Activated T-cell treated with anti-CD3 and anti-CD28 coated beads, Interleukin-2, amount 50 U/mL, for 48 hours (primary cell): ENCODE measurements at places on chromosomes 5 and 9.

DNA sequence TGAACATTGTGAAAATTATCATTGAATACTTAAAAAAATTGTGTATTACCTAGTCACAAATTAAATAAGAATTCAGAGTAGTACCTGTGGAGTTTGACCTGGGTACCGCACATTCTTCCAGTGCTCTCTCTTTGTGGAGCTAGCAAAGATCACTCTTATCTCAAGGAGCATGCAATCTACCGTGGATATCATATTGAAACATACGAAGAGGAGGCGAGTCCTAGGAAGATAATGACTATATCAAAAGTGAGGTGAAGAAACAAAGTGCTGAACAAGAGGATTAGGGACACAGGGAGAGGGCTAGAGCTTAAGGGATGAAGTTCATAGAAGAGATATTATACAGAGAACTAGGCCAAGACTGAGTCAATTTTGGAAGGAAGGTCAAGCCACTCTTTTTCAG, 55.9 kb upstream of the NR3C1 start:
- no peak for DNase-seq

DNA sequence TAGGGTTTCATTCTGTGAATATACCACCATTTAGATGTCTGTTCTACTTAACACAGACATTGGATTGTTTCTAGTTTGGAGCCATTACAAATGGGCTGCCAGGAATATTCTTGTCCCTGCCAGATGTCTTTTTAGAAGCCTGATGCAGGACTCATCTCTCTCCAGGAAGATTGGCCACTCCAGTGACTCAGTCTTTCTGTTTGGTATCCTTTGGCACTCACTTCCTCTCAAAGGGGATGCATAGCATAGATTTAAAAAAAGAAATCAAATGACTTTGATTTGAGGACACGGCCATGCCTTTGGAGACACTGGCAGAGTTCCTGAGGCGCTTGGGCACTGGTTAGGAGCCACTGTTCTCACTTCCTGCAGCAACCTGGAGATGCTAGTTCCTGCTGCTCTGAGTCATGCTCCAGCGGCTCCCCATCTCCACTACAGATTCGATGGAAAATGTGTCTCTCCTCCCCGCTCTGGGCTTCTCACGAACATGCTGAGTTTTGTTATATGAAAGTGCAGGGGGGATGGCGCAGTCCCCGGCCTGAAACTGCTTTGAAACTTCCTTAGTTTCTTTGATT, 3.5 kb upstream of the ZNF366 start:
- DNase-seq = no peak

DNA sequence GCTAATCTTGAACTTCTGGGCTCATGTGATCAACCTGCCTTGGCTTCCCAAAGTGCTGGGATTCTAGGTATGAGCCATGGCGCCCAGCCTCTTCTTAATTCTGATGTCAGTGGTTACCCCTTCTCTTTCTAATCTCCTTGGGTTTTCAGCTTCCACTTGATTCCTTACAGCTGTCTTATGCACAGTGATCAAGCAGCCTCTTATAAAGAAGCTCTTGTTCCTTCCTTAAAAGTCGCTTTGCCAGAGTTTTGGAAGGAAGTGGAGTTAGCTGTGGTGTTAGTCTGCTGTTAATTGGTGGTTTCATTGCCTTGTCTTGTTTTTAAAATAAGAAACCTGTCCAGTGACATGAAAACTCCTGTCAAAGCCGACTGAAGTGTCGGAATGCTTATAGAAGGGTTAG, 128.1 kb upstream of the CACNA1B start:
- DNase-seq = no peak

- DNase-seq = no peak
These were observed 159.2 kb upstream of the WWC1 start for GRCh38 chr5:168132241-168132641.

GRCh38 chr9:117413346-117414219, 1.3 kb downstream of the ASTN2 start:
- DNase-seq = no peak

DNA sequence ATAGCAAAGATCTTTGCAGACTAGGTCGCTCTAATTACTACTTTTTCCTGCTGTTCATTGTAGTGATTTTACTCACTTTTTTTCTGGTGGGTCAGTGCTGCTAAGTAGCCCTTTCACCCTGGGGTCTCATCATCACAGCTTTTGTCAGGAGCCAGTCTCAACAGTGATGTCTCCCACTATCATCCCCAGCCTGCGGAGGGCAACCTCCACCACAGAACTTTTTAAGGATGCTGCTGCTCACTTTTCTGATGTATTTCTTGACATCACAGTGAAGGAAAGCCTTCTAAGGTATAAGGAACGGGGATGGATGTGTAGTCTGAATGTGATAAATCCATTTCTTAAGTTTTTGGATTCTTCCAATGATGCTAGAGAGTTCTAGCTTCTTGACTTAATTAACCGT, 242.5 kb upstream of the RIOK2 start:
- no peak for DNase-seq

GRCh38 chr9:99425124-99425523, 203.0 kb downstream of the SEC61B start:
- DNase-seq = no peak

- no peak for DNase-seq
These were observed 30.2 kb downstream of the SREK1 start for GRCh38 chr5:66174338-66174737.

GRCh38 chr5:643351-643801, 31.2 kb downstream of the CEP72 start:
- no peak for DNase-seq

GRCh38 chr9:90600029-90600428, 42.6 kb downstream of the DIRAS2 start:
- no peak for DNase-seq

DNA sequence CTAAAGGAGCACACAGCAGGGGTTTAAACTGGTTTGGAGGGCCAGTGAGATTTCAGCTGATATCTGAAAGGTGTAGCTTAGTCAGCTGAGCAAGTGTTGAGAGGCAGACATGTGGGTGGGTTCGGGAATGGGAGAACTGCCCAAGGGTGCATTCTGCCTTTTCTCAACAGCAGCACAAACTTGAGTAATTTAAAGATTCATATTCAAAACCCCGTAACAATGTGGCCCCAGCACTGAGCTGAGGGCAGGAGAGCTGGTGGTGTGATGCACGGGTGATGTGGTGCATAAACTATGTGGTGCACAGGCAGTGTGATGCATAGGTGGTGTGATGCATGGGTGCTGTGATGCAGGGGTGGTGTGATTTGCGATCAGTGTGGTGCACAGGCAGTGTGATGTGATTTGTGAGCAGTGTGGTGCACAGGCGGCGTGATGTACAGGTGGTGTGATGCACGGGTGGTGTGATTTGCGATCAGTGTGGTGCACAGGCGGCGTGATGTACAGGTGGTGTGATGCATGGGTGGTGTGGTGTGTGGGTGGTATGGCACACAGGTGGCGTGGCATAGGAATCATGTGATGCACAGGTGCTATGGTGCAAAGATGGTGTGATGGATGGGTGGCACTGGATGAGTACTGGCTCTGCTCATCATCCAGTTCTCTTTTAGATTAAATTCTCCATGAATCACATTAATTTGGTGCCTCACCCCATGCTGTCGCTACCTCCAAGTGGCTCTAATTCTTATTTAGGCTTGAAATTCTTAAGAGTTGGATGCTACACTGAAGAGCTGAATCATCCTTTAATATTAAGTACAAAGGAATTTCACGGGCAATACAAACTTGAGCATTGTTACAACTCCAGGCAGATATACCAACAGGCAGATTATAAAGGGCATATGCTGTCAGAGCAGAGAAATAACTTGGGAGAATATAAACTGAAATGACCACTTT, 53.6 kb downstream of the DAP start:
- DNase-seq = no peak

GRCh38 chr5:143782588-143783386, 29.2 kb upstream of the HMHB1 start:
- no peak for DNase-seq

- no peak for DNase-seq
These were observed 1.4 kb downstream of the PTTG1 start for GRCh38 chr5:160423099-160423498.

DNA sequence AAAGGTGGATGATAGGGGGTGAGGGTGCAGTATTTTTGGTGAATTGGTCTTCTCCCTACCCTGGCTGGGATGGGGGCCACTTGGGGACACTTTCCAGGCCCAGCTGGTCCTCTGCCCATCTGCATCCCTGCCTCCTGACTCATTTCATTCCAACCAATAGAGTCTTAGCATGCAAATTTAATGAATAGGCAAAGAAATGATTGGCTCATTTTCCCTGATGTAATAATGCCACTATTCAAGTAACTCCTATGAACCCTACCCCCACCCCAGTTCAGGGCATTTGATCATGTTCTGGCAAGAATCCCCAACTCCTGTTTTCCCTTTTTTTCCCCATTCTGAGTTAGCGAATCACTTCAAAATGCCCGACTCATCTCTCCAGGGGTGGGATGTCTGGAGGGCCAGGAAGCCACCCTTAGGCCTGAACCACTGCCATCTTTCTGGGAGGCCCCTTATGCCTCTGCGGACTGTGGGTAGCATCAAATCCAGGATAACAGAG, 56.7 kb downstream of the PCDH1 start:
- DNase-seq = no peak

DNA sequence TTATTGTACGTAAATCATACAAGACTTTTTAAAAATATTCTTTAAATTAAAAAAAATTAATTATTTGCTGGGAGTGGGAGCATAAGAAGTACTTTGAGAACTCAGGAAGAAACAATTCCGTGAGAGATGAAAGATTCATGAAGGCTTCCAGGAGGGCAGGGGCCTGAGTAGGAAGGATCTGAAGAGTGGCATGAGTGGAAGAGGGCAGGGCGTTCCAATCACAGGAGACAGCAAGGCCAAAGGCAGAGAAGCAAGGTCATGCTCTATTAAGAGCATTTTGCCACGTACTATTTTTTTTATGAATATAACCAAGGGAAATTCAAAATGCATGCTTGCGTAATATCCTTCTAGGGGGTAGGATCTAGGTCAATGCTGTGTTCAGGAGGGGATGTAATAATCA, 265.5 kb downstream of the ZNF608 start:
- DNase-seq = no peak

DNA sequence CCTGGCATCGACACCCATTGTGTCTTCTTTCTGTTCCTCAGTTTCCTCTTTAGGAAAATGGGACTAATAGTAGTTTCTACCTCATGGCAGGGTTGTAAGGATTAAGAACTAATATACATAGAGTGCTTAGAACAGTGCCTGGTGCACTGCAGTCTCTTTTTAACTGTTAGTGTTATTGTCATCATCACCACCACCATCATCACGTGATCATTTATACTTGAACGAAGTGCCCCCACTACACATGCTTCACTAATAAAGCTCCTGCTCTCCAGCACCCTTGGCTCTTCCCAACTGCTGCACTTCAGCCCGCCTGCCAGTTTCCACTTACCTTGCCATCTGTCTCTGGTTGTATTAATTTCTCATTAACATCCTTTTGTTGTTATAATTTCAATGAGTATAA, 35.8 kb upstream of the MAST4 start:
- no peak for DNase-seq

DNA sequence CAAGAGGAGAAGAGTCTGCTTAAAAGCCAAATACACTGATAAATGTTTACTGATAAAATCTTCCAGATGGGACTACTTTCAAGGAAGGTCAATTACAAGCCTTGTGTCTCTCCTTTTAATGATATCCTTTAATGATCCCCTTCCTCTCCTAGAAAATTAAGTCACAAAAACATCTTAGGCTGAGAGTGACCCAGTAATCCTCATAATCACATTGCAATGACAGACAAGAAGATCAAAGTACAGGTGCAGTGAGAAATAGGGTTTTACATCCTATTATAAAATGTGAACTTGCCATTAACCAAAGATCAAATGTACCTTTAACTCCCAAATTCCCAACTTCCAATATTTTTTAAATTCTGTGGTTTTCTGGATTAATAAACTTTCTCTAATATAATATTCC, 514.8 kb downstream of the RAB3C start:
- no peak for DNase-seq

- no peak for DNase-seq
These were observed 43.4 kb upstream of the RGS7BP start for GRCh38 chr5:64462391-64462790.

- no peak for DNase-seq
These were observed 2.5 kb upstream of the ZMYND19 start for GRCh38 chr9:137592767-137593166.

GRCh38 chr5:121945261-121945660, 16.5 kb upstream of the SRFBP1 start:
- no peak for DNase-seq

- DNase-seq = no peak
These were observed 29.5 kb downstream of the CDH9 start for GRCh38 chr5:27008604-27009539.

- no peak for DNase-seq
These were observed 45.1 kb downstream of the SH3GL2 start for GRCh38 chr9:17623965-17624364.

GRCh38 chr5:177995691-177996595, at the start of gene PROP1:
Gene PROP1 (minus strand): TSS chr5:177996242. CDS start chr5:177995933, 309 bp downstream.
- no peak for DNase-seq

- DNase-seq = no peak
These were observed 44.4 kb upstream of the FER start for GRCh38 chr5:108703313-108703712.

DNA sequence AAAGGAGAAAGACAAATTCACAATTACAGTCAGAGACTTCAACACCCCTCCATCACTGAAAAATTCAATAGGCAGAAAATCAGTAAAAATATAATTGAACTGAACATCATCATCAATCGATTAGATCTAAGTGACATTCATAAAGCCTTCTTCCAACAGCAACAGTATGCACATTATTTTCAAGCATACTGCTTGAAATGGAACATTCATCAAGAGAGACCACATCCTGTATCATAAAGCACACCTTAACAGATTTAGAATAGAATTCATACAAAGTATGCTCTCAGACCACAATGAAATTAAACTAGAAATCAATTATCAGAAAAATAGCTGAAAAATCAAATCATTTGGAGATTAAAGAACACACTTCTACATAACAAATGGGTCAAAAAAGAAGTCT, 39.1 kb downstream of the ERMP1 start:
- no peak for DNase-seq

DNA sequence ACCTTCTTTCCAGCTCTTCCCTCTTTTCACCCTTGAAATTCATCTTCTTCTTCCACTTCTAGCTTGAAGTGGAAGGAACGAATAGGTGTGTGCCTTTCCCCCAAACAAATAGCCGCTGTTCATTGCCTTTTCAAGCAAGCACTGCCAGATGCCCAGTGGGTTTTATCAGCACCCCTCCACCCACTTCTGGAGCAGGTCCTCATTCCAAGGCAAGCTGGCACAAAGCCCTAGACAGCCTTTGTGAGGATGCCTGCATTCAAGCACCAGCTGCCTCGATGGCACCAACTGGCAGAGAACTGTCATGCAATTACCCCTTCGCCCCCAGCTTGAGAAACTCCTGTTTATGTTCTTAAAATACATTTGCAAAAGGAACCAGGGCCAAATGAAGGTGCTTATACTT, 36.5 kb downstream of the SERINC5 start:
- no peak for DNase-seq
